ENCODE measurements at places on chromosomes 12 and 14.

- DNase-seq = no peak
Observed at GRCh38 chr12:120936197-120936596, 32.0 kb upstream of the SPPL3 start.

- DNase-seq = no peak
Observed at GRCh38 chr14:105456736-105457617, 17.6 kb upstream of the CRIP2 start.

- no peak for DNase-seq
Observed at GRCh38 chr14:37329189-37330001, 131.7 kb downstream of the MIPOL1 start.

- no peak for DNase-seq
Observed at GRCh38 chr12:63792338-63792737, 12.6 kb downstream of the RXYLT1 start.

- no peak for DNase-seq
Observed at GRCh38 chr14:38710196-38710595, 392.8 kb downstream of the SEC23A start.

DNA sequence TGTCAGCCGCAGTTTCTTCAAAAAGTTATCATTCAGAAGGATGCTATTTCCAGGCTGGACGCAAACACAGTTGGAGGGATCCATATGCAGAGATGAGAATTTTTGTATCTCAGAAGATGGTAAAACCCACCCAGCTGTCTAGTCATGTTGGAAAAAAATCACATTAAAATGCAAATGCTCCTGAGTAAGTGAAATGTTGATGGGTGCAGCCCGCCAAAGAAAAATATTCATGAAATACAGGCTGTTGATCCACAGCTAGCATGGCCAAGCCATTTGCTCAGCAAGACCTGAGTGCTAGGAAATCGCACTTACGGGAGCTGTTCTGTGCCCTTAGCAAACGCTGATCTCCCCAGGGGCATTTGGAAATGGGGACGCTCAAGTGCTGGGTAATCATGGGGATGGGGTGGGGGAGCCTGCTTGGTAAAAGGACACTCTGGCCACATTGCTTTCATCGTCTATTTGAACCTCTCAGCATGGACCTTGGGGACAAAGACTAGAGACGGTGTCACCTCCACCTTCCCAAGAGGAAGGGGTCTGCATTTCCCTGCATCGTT lies 25.7 kb downstream of the TUNAR start:
- no peak for DNase-seq

DNA sequence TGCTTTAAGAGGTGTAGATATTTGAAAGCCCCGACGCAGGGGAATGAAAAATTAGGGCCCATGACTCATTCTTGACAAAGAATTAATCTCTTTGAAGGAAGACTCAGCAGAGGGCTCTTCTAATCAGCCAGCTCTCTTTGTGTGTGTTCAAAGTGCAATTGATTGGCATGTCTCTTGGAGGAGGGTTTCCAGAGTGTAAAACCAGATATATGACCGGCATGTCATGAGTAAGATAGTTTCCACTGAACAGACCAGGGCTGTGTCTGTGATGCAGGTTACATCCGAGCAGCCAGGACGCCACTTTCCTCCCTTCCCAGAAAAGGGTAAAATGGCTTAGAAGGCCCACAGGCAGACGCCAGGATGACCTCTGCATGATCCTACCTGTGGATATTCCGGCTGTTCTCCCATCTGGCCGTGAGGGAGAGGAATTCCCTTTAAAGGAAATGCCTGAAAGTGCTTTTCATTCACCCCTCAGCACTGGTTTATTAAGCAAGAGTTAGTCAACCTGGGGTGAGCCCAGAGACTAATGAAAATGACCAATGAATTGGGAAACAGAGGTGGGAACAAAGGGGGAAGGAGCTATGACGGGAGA lies 7.2 kb upstream of the KRT75 start:
- no peak for DNase-seq

DNA sequence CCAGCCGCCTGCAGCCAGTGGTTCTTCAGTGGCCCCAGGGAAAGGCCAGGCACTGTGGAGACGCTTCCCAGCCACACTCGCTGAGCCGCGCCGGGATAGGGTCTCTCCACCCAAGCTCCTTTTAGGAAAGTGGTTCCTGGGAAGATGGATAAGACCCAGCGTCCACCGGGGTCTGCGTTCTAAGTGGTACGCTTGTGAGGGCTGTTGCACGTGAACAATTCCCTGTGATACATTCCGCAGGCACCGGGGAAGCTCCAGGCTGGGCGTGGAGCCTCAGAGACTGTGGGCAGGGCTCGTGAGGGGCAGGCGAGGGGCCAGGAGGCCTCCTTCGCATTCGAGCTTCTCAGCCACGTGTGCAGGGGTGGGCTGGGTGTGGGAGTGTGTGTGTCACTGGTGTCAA lies 48.4 kb downstream of the GALNT9 start:
- DNase-seq = no peak

GRCh38 chr14:21382095-21382494 lies 1.7 kb downstream of the SUPT16H start:
- no peak for DNase-seq

DNA sequence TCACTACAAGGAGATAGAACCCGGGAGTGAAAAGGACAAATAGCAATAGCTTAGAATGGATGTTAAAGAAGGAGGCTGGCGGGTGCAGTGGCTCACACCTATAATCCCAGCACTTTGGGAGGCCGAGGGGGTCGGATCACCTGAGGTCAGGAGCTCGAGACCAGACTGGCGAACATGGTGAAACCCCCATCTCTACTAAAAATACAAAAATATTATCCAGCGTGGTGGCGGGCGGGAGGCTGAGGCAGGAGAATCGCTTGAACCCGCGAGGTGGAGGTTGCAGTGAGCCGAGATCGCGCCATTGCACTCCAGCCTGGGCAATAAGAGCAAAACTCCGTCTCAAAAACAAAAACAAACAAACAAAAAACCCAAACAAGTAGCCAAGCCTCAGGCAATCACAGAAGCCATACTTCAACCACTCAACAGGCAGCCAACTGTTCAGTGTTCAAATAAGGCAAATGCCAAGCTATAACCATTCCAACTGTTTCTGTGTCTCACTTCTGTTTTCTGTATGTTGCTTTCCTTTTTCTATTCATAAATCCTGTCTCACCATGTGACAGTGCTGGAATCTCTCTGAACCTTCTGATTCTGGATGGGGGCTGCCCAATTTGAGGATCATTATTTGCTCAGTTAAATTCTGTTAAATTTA lies 3.9 kb upstream of the SPTLC2 start:
- no peak for DNase-seq

DNA sequence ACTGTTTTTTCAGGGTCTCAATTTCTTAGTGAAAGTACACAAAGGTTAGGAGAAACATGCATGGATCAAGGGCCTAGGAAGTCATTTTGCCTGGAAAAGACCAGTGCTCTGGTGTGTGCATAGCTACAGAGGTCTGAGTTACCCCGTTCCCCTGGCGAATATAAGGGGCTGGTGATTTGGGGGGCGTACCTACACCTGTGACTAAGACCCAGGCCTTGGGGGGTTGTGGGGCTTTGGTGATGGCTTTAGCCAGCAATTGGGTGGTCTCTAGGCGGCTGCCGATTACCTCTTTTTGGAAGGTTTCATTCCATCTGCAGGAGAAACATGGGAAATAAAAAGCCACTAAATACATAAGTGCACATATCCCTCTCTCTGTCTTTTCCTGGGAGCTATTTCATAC lies 1.1 kb downstream of the SDR39U1 start:
- DNase-seq = no peak

GRCh38 chr12:119079530-119079929 lies 98.2 kb downstream of the SRRM4 start:
- DNase-seq = no peak

GRCh38 chr12:83106873-83107272 lies 420.2 kb downstream of the TMTC2 start:
- DNase-seq = no peak

DNA sequence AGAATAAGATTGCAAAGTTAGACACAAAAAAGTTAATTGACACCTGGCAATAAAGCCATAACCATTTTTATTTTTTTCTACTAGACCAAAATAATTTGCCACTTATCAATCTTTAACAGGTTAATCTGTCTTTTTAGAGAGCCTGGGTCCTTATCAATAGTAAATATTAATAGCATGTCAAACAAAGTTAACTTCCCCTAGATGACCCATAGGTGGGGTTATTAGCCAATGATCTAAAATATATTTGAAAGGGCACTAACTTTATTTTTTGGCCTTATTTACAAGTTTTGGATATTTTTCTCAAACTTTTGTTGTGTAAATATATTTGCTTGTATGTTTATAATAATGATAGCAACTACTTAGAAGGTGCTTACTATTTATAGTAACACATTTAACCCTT lies 3.9 kb downstream of the ANKRD33 start:
- no peak for DNase-seq

DNA sequence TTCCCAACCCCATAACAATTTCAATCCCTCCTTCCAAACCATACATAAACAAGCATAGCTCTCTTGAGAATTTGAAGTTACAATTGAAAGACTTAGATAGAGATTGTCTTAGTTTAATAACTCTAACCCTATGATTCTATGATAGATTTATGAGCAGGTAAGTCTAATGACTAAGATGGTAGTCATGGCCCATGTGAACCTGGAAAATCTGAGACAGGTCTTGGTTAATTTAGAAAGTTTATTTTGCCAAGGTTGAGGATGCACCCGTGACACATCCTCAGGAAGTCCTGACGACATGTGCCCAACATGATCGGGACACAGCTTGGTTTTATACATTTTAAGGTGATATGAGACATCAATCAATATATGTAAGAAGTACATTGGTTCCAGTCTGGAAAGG lies 248.8 kb downstream of the KCNH5 start:
- DNase-seq = no peak

GRCh38 chr12:28570811-28571210 lies 380.6 kb downstream of the CCDC91 start:
- no peak for DNase-seq

Data from stimulated activated CD4-positive, alpha-beta T cell treated with anti-CD3 and anti-CD28 coated beads, Interleukin-2, amount 100 ng/mL, for 48 hours (primary cell).